ENCODE measurements at places on chromosomes 1 and 21. TPM values are rescaled to one million over a fixed set of nuclear protein-coding genes. Genes with fewer than 3 reads are reported as not detected.
A peak's percentile ranks its signal among the peaks of the same experiment; 100 is the strongest.

DNTTIP2 gene
- 66.6 TPM for total RNA-seq

AKR1A1 gene
- 144 TPM for total RNA-seq

ATP6V1G3 gene
- total RNA-seq, result not detected

SON gene
- 279 TPM for total RNA-seq

- H3K4me3 ChIP-seq, result no peak overlapping the region
- DNase-seq, result no peak
- no peaks in the 10 kb centered on the region for H3K4me1 ChIP-seq
- no peak overlapping the region for H3K27ac ChIP-seq
- H3K36me3 ChIP-seq, result no peaks in the 10 kb centered on the region
- H3K27me3 ChIP-seq, result no peaks in the 10 kb centered on the region
Measured at GRCh38 chr1:186033847-186034271, 299.7 kb downstream of the HMCN1 start.

DNA sequence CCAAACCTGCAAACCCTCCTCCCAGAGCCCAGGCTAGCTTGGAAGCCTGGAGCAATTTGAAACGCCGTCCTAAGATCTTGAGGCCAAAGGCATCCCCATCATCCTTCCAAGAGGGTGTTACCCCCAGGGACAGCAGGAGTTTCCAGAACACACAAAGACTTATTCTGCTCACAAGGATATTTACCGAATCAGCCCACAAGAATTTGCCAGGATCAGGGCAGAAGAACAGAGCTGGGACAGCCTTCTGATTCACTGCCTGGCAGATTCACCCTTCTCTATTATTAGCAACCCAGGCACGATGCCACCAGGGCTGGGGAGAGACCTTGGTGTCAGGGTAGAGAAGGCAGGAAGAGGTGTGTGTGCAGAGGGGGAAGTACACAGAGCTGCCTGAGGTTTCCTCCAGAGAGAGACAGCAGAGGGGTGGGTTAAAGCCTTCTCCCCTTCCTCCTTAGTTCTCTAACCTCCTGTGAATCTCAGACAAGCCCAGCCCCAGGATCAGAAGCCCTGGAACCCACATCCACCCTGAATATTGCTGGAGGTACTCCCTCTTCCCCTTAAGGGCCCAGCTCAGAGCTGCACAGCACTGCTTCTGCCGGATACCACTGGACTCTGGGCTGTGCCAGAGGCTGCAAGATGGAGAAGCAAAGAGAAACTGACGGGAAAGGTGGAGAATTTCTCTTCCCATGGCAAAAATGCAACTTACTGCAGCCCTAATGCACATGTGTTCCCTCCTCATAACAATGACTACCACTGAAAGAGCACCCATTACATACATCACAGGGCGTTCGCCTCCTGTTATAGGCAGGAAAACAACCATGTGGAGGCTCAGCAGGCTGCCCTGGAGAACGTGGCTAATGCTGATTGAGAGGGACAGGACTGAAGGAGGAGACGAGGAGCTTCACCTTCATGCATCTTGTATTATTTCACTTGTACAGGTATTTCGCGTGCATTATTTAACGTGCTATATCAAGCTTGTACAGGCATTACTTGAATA, 61.8 kb downstream of the ITPKB start:
- H3K27ac ChIP-seq, result peak overlapping the region; percentile 80
- H3K36me3 ChIP-seq, result peaks cover 19% of the 10 kb centered on the region
- no peaks in the 10 kb centered on the region for H3K27me3 ChIP-seq
- peak overlapping the region; percentile 48 for H3K4me3 ChIP-seq
- peak; percentile 76 for DNase-seq

- no peak for DNase-seq
- no peak overlapping the region for H3K4me3 ChIP-seq
- no peaks in the 10 kb centered on the region for H3K4me1 ChIP-seq
- H3K36me3 ChIP-seq, result no peaks in the 10 kb centered on the region
- no peak overlapping the region for H3K27ac ChIP-seq
Measured at GRCh38 chr1:56105397-56105796, 474.0 kb downstream of the PLPP3 start.

- DNase-seq, result no peak
- peaks cover 46% of the 10 kb centered on the region for H3K36me3 ChIP-seq
- no peak overlapping the region for H3K4me3 ChIP-seq
- H3K27ac ChIP-seq, result no peak overlapping the region
- peaks cover 55% of the 10 kb centered on the region for H3K4me1 ChIP-seq
Measured at GRCh38 chr1:197763769-197764168, 11.5 kb downstream of the DENND1B start.

DNA sequence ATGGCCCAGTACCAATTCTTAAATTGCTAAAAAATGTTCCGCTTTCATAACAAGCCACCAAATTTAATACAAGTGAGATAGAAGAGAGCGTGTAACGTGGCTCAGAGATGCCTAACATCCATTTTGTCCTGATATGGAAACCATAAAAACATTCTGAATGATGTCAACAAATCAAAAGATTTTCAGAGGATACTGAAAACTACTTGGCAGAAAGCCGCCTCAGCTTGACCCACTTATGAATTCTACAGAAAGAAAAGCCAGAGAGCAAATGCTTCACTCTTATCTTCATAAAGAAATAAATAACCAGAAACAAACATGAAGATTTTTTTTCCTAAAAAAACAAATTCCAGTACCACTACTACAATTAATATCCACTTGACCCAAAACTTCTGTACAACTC, 41.2 kb downstream of the OMA1 start:
- H3K4me1 ChIP-seq, result no peaks in the 10 kb centered on the region
- H3K4me3 ChIP-seq, result no peak overlapping the region
- DNase-seq, result no peak
- H3K27me3 ChIP-seq, result no peaks in the 10 kb centered on the region
- no peak overlapping the region for H3K27ac ChIP-seq

DNA sequence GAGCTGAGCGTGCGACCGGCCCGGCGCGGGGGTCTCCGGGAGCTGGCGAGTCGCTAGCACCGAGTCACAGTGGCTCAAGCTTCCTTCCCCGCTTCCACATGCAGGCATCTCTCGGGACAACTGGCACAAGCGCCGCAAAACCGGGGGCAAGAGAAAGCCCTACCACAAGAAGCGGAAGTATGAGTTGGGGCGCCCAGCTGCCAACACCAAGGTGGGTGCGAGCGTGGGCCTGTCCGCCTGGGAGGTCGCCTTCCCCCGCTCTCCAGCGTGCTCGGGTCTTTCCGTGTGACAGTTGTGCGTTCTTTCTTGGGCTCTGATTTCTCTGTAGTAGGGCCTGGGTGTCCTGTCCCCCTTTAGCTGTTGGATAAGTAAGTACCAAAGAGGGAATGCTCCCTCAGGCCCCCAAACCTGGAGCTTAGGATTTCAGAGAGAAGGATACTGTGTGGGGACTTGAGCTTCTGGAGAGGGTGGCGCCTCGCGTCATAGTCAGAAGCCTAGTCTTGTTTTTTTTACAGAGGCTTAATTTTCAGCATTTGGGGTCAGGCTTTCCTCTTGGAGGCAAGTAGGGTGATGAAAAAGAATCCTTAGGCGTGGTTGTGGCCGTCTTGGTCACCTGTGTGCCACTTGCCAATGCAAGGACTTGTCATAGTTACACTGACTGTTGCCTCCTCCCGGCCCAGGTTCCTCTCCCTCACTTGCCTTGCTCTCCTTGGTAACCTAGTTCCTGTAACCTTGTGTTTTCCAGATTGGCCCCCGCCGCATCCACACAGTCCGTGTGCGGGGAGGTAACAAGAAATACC, 790 bp downstream of the RPS8 start:
- peak overlapping the region; percentile 90 for H3K4me3 ChIP-seq
- DNase-seq, result peak; percentile 51
- H3K27me3 ChIP-seq, result no peaks in the 10 kb centered on the region
- H3K36me3 ChIP-seq, result peaks cover 51% of the 10 kb centered on the region

GRCh38 chr1:26959270-26959669, 998 bp downstream of the KDF1 start:
- peak overlapping the region; percentile 4 for H3K4me3 ChIP-seq
- no peak overlapping the region for H3K27ac ChIP-seq
- peaks cover 46% of the 10 kb centered on the region for H3K27me3 ChIP-seq
- no peaks in the 10 kb centered on the region for H3K36me3 ChIP-seq
- H3K4me1 ChIP-seq, result peaks cover 8% of the 10 kb centered on the region
- DNase-seq, result no peak

DNA sequence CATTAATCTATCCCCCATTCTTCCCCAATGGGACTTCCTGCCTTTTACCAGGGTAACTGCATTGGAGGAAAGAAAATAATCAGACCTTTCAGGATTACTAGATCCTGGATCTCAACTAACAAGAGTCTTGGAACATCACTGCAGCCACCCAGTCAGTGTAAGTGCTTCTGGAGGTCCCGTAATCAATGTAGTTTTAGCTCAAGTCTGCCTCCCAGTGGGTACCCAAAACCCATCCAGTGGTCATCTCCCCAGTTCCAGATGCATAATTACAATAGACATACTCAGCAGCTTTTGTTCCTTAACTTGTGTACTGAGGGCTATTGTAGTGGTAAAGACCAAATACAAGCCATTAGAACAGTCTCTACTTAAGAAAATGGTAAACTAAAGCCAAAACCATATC, 319.1 kb downstream of the GPATCH2 start:
- no peak overlapping the region for H3K4me3 ChIP-seq
- H3K27ac ChIP-seq, result no peak overlapping the region
- no peaks in the 10 kb centered on the region for H3K36me3 ChIP-seq
- no peak for DNase-seq
- no peaks in the 10 kb centered on the region for H3K27me3 ChIP-seq
- H3K4me1 ChIP-seq, result no peaks in the 10 kb centered on the region
